ENCODE measurements at places on chromosomes 2 and 18. TPM values are rescaled to one million over a fixed set of nuclear protein-coding genes. Genes with fewer than 3 reads are reported as not detected.
A peak's percentile ranks its signal among the peaks of the same experiment; 100 is the strongest.

- DNase-seq: no peak
These were observed 52.7 kb downstream of the CMPK2 start for GRCh38 chr2:6812857-6813530.

GRCh38 chr2:32553829-32554432 lies 73.9 kb upstream of the TTC27 start:
- peak; percentile 13 for DNase-seq

GRCh38 chr18:77039196-77040130 lies 93.1 kb downstream of the MBP start:
- DNase-seq: no peak

GRCh38 chr18:62569081-62569655 lies 46.3 kb downstream of the ZCCHC2 start:
- DNase-seq: no peak

- no peak for DNase-seq
These were observed 37.7 kb upstream of the ZNF804A start for GRCh38 chr2:184560603-184561002.

DNA sequence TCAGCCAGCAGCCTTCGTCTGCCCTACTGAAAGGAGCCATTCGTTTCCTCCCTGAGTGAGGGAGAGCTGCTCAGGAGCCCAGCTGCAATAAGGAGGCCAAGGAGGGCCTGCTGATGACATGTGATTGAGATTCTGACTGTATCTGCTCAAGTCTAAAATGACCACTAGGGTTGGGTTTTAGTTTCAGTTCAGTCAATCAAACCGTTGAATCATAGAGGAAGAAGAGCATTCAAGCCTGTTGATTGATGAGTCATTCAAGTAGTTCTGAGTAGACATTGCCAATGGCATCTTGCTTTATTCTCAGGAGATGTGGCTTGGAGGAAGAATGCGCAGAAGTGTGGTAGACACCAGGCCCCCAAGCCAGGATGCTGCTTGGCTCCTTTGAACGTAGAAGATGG lies 19.9 kb upstream of the BCL2L11 start:
- DNase-seq: peak; percentile 8

GRCh38 chr2:2926009-2926857 lies 451.4 kb downstream of the EIPR1 start:
- DNase-seq: no peak

DNA sequence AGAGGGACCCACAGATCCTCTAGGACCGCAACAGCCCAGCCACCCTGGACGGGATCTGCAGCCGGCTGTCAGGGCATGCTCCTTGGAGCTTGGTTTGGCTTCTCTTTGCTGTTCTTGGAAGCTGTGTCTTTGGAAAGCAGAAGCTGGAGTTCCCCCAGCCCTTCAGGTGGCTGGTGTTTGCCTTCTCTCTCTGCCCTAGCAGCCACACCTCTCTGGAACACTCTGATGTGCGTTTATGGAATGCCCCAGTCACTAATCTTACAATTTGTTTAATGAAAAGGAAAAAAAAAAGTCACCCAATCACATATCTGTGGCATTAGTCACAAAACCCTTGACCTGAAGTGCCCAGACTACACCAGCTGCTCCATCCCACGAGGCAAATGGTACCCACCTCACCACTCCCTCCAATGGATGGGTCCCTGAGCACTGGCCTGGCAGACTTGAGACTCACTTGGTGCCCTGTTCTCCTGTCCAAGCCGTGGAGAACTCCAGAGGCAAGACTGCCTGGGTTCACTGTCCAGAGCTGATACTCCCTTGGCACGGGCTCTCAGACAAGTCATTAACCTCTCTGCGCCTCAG lies 70.2 kb upstream of the DAPL1 start:
- peak; percentile 40 for DNase-seq

DNA sequence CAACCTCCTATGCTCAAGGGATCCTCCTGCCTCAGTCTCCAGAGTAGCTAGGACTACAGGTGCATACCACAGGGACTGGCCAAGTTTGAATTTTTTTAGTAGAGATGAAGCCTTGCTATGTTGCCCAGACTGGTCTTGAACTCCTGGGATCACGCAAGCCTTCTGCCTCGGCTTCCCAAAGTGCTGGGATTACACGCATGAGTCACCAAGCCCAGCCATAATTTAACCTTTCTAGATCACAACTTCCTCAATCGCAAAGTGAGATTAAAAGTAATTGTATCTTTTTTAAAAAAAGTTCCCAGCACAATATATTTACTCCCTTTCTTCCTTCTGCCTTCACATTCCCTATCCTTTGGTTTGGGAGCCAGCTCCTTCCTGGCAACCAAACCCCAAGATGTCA lies 5.8 kb upstream of the PPP1CB start:
- no peak for DNase-seq

DNA sequence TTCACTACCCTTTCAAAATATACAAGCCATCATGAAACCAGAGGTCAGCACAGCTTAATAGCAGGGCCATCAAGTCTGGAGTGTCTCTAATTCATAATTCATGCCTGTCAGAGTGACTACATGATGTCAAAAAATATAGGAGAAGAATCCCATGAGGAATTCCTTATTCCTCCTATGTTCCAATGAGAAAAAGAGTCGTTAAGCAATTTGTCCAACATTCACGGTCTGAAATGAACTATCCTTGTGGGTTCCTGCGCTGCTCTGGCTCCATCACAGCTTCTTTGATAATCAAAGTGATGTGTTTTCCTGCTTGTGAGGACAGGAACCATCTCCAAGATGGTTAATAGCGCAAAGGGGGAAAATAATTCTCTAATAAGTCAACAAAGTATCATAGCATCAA lies 560.4 kb upstream of the KLHL29 start:
- DNase-seq: no peak

The ANKAR gene
- 0.74 TPM for total RNA-seq

Measured in Daoy (cell line).